Esophagus squamous epithelium (tissue), 5 donors: ENCODE measurements at places on chromosomes 13 and 19.

DNA sequence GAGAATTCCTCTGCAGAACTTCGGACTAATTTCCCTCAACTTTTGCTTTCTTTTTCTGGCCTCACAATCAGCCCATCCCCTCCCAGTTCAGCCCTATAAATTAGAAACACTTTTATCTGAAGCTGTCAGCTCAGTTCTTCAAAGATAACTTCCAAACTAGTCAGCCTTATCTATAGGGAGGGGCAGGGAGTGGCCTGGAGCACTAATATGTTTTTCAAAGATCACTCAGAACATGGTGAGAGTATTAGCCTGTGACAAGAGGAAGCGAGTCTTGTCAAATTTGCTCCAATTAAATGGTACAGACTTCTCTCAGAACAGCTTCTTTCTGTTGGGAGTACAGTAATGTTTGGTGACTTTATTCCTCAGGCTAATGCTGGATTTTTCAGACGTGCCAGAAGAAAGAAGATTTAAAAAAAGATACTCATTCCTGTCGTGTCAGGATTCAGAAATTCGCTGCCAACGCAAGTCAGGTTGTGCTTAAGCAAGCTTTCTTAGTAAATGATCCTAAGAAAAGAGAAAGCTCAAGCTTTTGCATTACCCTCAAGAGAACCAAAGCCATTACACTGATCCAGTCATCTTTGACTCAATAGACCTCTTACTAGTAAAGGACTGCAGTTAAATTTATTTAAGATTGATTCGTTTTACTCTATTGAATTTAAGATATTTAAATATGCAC lies 1033.6 kb downstream of the SLITRK5 start:
- DNase-seq = no peak
- H3K27me3 ChIP-seq = no peaks in the 10 kb centered on the region
- H3K27ac ChIP-seq = no peak overlapping the region
- H3K36me3 ChIP-seq = no peaks in the 10 kb centered on the region
- peak overlapping the region; percentile 26 for H3K4me3 ChIP-seq

GRCh38 chr13:96575423-96576320 lies 418.6 kb downstream of the OXGR1 start:
- H3K4me3 ChIP-seq = no peak overlapping the region
- DNase-seq = no peak
- no peaks in the 10 kb centered on the region for H3K27me3 ChIP-seq
- no peaks in the 10 kb centered on the region for H3K36me3 ChIP-seq
- H3K4me1 ChIP-seq = no peaks in the 10 kb centered on the region
- no peak overlapping the region for H3K27ac ChIP-seq

DNA sequence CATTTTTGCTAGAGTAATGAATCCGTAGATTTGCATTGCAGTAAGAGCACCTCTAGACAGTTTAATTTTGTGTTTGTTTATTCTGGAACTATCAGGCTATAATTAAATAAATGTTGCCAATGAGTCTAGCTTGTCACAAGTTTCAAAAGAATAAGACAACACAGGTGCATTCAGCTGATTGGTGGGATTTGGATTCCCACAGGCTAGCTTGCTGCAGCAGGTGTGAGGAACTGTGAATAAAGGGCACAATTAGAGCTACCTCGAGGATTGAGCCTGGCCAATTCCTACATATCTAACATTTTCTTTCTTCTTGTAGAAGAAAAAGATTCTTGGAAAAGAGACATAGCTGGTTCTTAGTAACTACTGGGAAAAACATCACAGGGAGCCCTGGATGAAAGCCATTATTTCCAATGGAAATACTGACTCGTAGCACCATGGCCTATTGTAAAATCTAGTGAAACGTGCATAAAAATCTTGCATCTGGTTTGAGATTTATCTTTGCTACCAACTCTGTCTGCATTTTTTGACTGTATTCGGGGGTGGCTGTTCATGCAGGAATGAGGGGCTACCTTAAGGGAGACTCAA lies 360.9 kb downstream of the FGF9 start:
- no peak overlapping the region for H3K4me3 ChIP-seq
- no peak overlapping the region for H3K27ac ChIP-seq
- no peaks in the 10 kb centered on the region for H3K36me3 ChIP-seq
- H3K4me1 ChIP-seq = no peaks in the 10 kb centered on the region
- no peaks in the 10 kb centered on the region for H3K27me3 ChIP-seq

DNA sequence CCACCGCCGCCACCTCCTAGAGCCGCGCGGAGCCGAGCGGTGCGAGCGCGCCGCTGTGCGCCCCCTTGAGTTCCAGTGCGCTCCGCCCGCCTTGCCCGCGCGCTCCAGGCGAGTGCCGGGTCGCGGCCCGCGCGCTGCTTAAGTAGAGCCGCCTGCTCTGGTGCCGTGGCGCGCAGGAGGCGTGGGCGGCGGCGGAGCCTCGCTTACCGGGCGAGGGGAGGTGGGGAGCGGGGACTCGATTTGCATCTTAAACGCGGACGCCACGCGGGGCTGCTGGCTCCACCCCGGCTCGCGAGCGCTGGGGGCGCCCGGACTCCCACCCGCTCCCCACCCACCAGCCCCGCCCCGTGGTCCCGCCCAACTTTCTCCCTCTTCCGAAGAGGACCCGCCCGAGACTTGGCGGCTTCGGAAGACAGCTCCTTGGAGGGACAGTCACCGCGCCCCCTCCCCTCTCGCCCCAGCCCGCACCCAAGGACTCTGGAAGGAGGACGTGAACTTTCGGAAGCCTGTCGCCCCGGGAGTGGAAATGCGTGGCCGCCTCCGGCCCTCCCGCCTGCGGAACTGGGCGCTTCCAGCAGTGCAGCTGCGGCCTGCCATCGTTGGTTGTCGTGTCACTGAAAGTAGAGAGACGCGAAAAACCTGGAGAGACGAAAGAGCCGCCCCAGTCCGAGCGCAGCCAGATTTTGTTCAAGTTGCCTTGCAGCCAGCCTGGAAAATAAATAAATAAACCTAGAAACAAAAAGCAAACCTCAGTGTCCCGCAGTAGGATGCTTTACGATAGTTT lies at the start of gene KCTD12:
TSS of gene KCTD12 (minus strand) at position 114 of the 784 bp plus-strand sequence. CDS start 257 bp downstream, outside the sequence.
- peak within 1 kb of the TSS; percentile 79 for H3K4me3 ChIP-seq
- peaks cover 8% of the 10 kb centered on the region for H3K4me1 ChIP-seq
- H3K36me3 ChIP-seq = no peaks in the 10 kb centered on the region
- peaks cover 8% of the 10 kb centered on the region for H3K27me3 ChIP-seq
- H3K27ac ChIP-seq = peak within 1 kb of the TSS; percentile 85
- peak; percentile 57 for DNase-seq

DNA sequence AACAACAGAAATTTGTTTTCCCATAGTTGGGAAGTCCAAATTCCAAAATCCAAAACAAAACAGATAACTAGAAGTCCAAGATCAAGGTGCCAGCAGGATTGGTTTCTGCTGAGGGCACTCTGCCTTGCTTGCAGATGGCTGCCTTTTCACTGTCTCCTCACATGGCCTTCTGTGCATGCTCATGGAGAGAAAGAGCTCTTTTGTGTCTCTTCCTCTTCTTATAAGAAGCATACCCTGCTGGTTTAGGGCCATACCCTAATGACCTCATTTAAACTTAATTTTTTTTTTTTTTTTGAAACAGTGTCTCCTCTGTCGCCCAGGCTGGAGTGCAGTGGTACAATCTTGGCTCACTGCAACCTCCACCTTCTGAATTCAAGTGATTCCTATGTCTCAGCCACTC lies 1974.1 kb upstream of the PCDH20 start:
- H3K4me3 ChIP-seq = no peak overlapping the region
- no peaks in the 10 kb centered on the region for H3K27me3 ChIP-seq
- DNase-seq = no peak
- H3K27ac ChIP-seq = no peak overlapping the region
- H3K36me3 ChIP-seq = no peaks in the 10 kb centered on the region
- no peaks in the 10 kb centered on the region for H3K4me1 ChIP-seq
